ENCODE measurements at places on chromosomes 1 and 21.

GRCh38 chr1:230270559-230271281 lies 155.4 kb downstream of the PGBD5 start:
- DNase-seq: peak; percentile 30

DNA sequence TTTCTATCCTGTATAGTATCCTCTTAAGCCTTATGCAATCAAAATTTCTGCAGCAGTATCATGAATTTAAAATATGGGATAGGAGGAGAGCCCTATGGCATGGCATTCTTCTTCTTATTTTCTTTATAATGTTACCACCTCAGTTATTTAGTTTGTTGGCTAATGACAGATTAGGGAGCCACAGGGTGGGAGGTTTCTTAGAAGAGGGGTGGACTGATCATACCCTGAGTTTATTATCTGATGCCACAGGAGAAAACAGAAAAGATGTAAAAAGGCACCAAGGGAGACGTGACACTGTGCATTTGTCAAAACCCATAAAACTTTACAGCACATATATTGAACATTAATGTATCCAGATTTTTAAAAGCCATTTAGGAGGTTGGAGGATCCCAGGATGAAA lies 66.9 kb downstream of the LRRC8D start:
- no peak for DNase-seq

DNA sequence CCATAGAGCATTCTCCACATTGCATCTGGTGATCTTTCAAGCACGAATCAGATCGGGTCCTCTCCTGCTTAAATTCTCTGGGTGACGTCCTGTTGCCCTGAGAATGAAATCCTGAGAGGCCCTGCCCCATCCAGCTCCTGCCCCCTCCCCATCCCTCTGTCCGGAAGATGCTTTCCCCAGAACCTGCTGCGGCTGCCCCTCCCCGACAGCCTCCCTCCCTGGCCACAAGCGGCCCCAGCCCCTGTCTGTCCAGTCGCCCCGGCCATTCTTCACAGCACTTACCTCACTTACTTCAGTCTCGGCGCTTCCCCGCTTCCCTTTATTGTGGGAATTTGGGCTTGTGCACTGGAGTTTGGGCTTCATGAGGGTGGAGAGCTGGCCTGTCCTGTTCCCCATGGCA lies 40.3 kb downstream of the TAS1R2 start:
- no peak for DNase-seq

GRCh38 chr1:238404481-238404880 lies 513.8 kb upstream of the ZP4 start:
- no peak for DNase-seq

DNA sequence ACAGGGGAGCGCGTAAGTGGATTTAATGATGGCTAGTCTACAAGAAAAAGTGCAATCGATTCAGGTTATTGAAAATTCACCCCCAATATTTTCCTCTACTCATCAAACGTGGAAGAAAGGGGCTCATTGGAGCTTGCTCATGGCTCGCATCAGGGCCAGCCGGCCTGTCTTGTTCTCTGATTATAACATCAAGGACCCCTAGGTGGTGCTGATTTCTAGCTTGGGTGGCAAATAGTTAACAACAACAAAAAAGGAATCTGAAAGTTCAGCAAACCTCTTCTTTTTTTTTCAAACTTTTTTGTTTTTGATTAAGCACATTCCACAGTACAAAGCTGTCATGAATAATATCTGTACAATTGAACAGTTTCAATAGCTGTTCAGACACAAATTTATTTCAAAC lies 35.8 kb upstream of the SOD1 start:
- DNase-seq: no peak

GRCh38 chr1:1926886-1927660 lies 8.0 kb upstream of the TMEM52 start:
- DNase-seq: no peak

DNA sequence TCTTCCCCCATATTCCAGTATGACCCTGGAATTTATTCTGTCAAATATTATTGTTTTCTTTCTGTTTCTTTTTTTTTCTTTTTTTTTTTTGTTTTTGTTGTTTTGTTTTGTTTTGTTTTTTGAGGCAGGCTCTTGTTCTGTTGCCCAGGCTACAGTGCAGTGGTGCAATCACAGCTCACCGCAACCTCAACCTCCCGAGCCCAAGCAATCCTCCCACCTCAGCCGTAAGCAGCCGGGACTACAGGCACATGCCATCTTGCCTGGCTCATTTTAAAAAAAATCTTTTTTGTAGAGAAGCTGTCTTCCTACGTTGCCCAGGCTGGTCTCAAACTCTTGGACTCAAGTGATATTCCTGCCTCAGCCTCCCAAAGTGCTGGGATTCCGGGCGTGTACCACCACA lies 237.6 kb downstream of the SMYD3 start:
- no peak for DNase-seq

GRCh38 chr1:22447621-22448111 lies 4.0 kb upstream of the ZBTB40 start:
- no peak for DNase-seq

DNA sequence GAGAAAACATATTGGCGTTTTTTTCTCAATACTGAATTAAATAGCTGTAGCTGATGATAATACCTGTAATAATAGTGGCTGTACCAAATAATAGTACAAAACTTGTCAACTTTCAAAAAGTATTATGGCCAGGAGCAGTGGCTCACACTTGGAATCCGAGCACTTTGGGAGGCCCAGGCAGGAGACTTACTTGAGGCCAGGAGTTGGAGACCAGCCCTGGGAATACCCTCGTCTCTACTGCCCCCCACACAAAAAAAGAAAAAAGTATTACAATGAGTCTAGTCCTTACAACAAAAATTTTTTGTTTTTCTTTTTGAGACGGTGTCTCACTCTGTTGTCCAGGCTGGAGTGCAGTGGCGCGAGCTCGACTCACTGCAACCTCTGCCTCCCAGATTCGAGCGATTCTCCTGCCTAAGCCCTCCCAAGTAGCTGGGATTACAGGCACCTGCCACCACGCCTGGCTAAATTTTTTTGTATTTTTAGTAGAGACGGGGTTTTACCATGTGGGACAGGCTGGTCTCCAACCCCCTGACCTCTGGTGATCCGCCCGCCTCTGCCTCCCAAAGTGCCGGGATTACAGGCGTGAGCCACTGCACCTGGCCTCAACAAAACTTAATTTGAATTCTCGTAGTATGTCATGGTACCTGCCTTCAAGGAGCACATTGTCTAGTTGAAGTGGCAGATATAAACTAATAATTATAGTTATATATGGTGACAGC lies 1.4 kb downstream of the RBBP4 start:
- DNase-seq: no peak

GRCh38 chr1:11383553-11384169 lies 95.3 kb upstream of the DISP3 start:
- DNase-seq: no peak

Data from dorsolateral prefrontal cortex (tissue), 122 donors.